Hematopoietic multipotent progenitor cell treated with erythropoietin and hydrocortisone succinate and interleukin-3 and kit ligand, for 17 days (in vitro differentiated cells): ENCODE measurements at places on chromosomes 5 and 9.

GRCh38 chr9:98236901-98237487 lies 18.5 kb downstream of the TBC1D2 start:
- DNase-seq = no peak

DNA sequence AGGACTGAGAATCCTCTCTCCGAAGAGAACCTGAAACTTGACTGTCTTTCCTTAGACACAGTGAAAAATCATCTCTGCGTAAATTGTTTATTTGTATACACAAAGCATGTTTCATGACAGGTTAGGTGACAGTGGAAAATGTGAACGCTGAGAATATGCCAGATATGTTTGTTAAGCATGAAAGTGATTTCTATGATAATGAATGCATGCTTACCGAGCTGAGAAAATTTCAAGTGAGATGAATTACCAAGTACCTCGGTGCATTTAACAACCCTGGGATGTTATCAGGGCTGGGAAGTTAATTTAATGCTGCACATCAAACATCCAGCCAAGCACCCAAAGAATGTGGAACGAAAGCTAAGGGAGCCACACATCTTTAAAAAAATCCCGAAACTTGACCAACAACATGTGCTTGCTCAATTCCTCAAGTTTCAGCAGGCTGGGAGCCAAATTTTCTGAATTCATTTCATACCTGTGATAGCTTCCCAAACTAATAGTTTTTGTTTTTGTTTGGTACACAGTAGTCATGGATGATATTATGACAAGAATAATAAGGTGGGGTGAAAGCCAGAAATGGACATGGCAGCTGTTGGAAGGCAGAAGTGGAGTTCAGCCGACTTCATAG lies 336.9 kb downstream of the ARHGEF28 start:
- DNase-seq = no peak

- no peak for DNase-seq
These were observed 163.0 kb downstream of the SPOCK1 start for GRCh38 chr5:137336161-137336560.

GRCh38 chr5:123093601-123094236 lies 4.7 kb downstream of the PRDM6 start:
- DNase-seq = no peak

- no peak for DNase-seq
These were observed 180.8 kb downstream of the GOLPH3 start for GRCh38 chr5:31993165-31993961.

DNA sequence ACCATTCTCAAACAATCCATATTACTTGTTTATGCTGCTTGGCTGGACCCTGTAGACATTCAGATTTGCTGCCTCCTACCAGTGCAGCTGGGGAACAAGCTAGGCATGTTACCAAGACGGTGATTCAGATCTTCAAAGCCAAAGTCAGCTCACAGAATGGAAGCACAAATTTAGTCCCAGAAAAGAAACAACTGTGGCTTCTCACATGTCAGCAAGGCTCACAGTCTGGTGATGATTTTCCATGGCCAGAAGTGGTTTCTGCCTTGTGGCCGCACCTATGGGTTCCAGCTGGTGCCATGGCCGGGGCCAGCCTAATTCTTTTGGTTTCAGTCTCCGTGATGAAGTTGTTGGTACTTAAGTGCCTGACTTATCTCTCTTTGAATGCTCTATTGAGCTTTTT lies 182.2 kb downstream of the TMC1 start:
- no peak for DNase-seq

- DNase-seq = no peak
These were observed 560.7 kb downstream of the PSAT1 start for GRCh38 chr9:78857373-78858225.

- no peak for DNase-seq
These were observed 335.3 kb downstream of the KIAA0825 start for GRCh38 chr5:94283093-94283492.

GRCh38 chr5:168528521-168529373 lies at the start of gene FBLL1:
FBLL1 (plus strand) TSS chr5:168529305; CDS start chr5:168529505, 200 bp downstream.
- no peak for DNase-seq

GRCh38 chr9:126745574-126746411 lies 59.0 kb upstream of the ZBTB43 start:
- no peak for DNase-seq

- no peak for DNase-seq
These were observed 1543.4 kb downstream of the EFNA5 start for GRCh38 chr5:106127341-106127781.

- no peak for DNase-seq
These were observed 14.9 kb upstream of the C5orf63 start for GRCh38 chr5:127088251-127088650.

- no peak for DNase-seq
These were observed 201.6 kb downstream of the DCP2 start for GRCh38 chr5:113178073-113178779.

DNA sequence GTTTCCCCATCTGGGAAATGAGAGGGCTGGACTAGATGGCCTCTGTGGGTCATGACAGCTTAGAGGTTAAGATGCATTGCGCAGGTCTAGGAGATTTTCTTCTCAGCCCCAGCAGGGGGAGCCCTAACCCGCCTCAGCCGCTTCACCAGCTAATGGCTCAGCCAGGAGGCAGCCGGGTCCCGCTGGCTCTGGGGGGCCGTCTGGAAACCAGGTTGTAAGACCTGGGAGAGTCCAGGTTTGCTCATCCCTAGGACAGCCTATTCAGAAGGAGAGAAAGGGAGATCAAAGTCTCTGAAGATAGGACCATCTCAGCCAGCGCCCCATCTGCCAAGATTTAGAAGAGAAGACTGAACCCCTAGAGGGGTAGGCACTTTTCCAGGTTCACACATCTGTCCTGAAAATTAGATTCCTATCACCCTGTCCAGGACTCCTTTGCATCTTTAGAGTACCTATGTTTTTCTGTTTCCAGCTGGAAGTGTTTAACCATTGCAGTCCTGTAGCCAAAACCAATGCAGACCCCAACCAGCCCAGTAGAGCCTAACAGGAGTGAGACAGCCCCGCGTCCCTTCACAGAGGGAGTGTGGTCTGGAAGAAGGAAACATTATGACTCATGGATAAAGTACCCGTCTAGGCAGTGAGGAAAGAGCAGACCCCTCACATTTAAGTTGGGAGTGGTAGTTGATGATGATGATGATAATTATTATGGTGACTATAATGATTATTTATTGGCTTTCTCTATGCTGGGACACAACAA lies 27.5 kb downstream of the SPARC start:
- DNase-seq = peak; percentile 76

- DNase-seq = no peak
These were observed 222.3 kb downstream of the PARP8 start for GRCh38 chr5:50888751-50889150.

DNA sequence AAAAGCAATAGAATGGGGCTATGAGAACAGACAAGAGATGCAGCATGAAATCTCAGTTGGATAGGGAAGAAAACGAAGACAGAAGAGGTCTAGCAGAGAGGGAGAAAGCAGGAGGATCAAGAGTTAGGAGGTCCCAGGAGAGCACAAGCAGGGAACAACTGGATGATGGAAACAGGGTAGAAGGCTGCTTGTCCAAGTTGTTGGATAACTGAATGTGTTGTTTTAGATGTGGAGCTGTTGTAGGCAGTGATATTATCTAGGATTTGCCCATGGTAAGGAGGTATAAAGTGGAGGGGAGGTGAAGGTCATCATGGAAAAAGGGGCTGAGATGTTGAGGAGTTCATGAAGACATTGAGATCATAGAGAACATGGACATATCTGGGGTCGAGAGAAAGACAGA lies 12.4 kb upstream of the RHOBTB3 start:
- no peak for DNase-seq

DNA sequence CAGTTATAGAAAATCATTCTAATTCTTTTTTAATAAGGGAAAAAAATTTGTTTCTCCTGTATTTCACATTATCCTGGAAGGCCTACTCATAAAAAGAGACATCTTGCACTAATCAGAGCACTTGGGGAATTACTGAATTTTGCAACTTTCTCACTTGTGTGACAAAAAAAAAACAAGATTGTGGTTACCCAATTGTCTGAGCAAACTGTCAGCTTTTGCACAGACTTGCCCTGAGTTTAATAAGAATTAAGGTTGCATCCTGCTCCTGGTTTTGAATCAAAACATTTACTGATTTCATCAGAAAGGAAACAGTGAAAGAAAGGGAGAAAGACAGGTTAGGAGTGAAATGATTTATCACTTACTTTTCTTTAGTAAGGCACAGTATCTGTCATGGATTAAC lies 10.6 kb upstream of the SH3RF2 start:
- no peak for DNase-seq

DNA sequence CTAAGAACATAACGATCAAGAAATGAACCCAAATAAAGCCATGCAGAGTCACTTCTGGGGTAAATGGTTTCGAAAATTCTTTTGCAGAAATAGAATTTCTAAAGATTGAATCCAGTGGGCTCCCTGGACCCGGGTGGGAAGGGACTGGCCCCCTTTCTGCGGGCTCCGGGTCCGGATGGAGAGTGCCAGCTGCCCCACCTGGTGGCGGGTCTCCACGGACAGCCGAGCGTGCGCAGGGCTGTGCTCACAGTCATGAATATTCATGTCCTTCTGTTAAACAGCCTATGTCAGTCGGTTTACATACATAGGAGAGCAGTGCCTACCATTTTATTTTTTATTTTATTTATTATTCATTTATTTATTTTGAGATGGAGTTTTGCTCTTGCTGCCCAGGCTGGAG lies 4.7 kb upstream of the PPP1R26 start:
- no peak for DNase-seq

DNA sequence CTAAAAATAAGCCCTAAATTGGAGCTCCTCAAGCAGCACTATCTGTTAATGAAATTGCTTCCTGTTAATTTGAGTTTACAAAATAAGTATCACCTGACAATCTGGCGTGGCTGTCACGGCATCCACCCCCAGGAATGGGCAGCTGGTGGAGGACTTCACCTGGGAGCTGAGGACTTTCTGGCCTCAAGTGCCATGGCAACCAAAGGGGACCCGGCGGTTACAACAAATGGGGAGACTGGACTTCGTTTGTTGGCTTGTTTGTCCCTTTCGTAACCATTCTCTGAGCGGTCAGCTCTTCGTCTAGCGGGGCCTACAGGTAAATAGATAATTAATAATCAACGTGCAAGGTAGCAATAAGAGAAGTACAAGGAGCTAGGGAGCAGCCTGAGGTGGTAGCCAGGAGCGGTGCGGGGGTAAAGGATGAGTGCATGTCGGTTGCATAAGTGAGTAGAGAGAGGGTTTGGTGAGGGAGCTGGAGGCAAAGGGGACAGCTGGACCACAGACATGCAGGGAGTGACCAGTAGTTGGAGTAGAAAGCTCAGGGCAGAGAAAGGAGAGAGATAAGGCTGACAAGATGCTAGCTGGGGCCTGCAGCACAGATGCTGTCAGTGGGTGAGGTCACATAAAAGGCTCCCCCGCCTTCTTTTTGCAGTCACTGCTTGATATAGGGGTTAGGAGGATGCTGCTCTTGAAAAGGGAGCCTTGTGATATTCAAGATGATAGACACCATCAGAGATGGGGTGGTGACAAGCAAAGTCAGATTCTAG lies 62.5 kb downstream of the HSPA4 start:
- DNase-seq = no peak

GRCh38 chr5:141507387-141508091 lies 18.7 kb downstream of the PCDHGC5 start:
- DNase-seq = no peak

DNA sequence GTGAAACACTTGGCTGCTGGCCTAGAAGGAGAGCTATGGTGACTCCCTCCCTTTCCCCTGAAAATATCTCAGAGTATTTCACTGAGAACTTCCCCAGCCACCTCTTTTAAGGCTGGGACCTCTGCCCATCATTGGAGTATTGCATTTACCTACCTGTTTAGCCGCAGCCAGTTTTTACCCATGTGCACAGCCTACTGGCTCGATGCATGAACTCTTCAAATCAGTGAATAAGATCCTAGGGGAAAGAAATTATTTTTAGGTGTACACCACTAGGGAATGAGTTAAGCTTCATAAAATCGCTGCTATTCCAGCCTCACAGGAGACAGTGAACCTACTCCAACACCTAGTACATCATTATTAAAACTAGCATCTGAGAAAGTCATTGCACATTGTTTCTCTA lies 16.8 kb upstream of the FAM174A start:
- DNase-seq = no peak

DNA sequence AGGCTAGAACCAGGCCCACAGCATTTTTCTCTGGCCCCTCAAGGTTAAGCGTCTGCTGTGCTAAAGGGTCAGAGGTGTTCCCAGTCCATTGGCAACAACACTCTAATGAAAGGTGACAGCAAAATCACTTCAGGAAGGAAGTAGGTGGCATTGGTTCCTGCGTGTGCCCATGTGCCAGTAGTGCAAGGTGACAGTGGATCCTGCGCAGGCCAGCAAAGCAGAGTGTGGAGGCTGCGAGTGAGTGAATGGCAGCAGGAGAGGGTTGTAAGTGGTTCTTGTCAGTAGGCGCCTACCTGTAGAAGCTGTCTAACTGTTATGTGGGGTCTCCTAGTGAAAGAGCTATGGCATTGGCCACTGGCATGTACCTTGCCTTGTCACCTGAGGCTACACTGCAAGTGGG lies 898.2 kb upstream of the TYRP1 start:
- no peak for DNase-seq

- DNase-seq = peak; percentile 28
These were observed 3.8 kb upstream of the CTNNAL1 start for GRCh38 chr9:109017061-109017460.

- DNase-seq = no peak
These were observed 29.7 kb downstream of the DAPK1 start for GRCh38 chr9:87527211-87527916.

DNA sequence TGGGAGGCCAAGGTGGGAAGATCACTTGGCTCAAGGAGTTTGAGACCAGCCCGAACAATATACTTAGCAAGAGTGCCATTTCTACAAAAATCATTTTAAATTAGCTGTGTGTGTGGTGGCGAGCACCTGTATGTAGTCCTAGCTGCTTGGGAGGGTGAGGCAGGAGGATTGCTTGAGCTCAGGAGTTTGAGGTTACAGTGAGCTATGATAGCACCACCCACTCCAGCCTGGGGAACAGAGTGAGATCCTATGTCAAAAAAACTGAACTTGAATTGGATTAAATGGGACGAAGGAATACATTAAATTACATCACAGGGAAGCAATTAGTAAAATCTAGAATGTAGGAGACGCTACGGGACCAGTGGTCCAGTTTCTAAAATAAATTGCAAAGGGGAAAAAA lies 6.4 kb upstream of the ETF1 start:
- no peak for DNase-seq

GRCh38 chr9:86175743-86176456 lies 76.5 kb upstream of the GOLM1 start:
- no peak for DNase-seq

- no peak for DNase-seq
These were observed 219.6 kb downstream of the PLK2 start for GRCh38 chr5:58240322-58240721.

GRCh38 chr9:89422151-89422975 lies 75.5 kb downstream of the SEMA4D start:
- DNase-seq = peak; percentile 19
